Breast epithelium (tissue), 4 donors: ENCODE measurements at places on chromosomes 5 and 9. TPM values are rescaled to one million over a fixed set of nuclear protein-coding genes. Genes with fewer than 3 reads are reported as not detected.

DNA sequence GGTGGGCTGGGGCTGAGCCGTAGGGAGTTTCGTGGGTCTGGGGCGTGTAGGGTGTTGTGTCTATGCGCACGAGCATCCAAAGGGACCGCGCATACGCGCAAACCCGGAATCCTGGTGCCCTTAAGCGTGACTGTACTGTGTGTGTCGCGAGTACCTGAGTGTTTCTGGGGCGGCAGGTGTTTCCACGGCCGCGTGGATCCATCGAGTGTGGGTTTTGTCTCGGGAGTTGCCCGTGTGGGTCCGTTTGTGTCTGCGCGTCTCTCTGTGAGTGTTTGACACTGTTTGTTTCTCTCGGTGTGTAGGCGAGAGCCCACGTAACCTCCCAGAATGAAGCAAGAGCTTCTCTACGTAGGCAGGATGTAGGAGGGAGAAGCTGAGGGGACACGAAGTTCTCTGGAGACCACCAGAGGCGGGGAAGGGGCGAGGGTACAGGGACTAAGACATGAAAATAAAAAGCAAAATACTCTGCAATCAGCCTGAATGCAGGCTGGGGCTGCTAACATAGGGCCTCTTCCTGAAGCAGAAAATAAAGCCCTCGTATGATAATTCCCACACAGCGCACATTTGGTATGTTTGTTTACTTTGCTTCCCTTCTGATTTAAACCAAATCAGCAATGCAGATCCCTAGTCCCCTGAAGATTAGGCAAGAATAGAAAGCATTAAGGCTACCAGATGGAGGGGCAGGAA lies 588 bp upstream of the BRINP1 start:
- no peak for DNase-seq

GRCh38 chr5:67696446-67696845 lies 499.8 kb upstream of the CD180 start:
- DNase-seq: no peak

- no peak for DNase-seq
Observed at GRCh38 chr9:93138171-93138764, 4.2 kb upstream of the NINJ1 start.

- DNase-seq: no peak
Observed at GRCh38 chr5:143541943-143542797, 138.7 kb upstream of the NR3C1 start.

DNA sequence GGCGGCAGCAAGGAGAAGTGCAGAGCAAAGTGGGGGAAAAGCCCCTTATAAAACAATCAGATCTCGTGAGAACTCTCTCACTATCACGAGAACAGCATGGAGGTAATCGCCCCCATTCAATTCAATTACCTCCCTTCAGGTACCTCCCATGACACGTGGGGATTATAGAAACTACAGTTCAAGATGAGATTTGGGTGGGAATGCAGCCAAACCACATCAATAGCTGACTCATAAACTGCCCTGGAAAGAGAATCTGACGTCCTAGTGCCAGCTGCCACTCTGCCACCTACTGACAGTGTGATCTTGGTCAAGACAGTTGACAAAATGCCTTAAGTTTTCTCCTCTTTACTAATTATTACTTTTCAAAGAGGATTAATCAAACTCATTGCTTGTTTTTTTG lies 128.3 kb downstream of the GPBP1 start:
- no peak for DNase-seq

- DNase-seq: no peak
Observed at GRCh38 chr5:58048185-58048925, 411.5 kb downstream of the PLK2 start.

GRCh38 chr5:54745599-54745998 lies 228.0 kb downstream of the SNX18 start:
- DNase-seq: no peak

GRCh38 chr9:78207319-78207718 lies 28.6 kb upstream of the CEP78 start:
- no peak for DNase-seq

- DNase-seq: no peak
Observed at GRCh38 chr5:34576891-34577666, 79.0 kb upstream of the RAI14 start.

The SWI5 gene
- 31.4 TPM for total RNA-seq
